ENCODE measurements at places on chromosomes 3 and 15.

GRCh38 chr3:43748179-43748578, 57.4 kb downstream of the ABHD5 start:
- no peak for DNase-seq

- DNase-seq = peak; percentile 62
These were observed 75.2 kb upstream of the ACAD9 start for GRCh38 chr3:128804017-128804810.

DNA sequence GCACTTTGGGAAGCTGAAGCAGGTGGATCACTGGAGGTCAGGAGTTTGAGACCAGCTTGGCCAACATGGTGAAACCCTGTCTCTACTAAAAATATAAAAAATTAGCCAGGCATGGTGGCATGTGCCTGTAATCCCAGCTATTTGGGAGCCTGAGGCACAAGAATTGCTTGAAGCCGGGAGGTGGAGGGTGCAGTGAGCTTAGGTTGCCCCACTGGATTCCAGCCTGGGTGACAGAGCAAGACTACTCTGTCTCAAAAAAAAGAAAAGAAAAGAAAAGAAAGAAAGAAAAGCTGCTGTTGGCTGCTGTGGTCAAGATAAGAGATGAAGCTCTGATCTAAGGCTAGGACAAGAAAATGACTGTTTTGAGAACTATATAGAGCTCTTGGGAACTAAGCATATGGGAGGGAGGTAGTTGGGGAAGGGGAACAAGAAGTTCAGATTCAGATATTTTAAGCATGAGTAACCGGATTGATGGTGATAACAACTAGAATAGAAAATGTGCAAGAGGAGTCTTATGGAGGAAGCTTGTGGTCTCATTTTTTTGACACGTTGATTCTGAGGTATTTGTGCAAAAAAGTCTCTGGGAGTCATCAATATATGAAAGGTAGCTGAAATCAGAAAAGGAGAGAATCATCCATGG, 25.7 kb downstream of the DNAH12 start:
- no peak for DNase-seq

- DNase-seq = no peak
These were observed 167.2 kb downstream of the ISL2 start for GRCh38 chr15:76503804-76504203.

DNA sequence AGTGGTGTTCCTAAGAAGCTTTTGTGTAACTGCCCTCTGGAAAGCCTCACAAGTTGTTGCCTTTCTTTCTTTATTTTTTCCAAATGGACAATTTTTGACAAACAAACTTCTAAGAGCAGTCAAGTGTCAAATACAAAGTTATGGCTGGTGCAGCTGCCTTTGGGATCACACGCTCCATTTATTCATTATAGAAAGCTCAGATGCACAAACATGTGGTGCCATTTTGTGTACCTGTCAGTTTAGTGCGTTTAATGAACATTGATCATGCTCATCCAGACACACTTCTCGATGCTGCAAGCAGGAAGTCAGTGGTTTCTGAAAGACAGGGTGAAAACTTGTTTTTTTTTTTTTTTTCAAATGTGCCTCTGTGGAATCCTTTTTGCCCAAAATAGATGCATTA, 324.5 kb downstream of the CNTN4 start:
- no peak for DNase-seq

DNA sequence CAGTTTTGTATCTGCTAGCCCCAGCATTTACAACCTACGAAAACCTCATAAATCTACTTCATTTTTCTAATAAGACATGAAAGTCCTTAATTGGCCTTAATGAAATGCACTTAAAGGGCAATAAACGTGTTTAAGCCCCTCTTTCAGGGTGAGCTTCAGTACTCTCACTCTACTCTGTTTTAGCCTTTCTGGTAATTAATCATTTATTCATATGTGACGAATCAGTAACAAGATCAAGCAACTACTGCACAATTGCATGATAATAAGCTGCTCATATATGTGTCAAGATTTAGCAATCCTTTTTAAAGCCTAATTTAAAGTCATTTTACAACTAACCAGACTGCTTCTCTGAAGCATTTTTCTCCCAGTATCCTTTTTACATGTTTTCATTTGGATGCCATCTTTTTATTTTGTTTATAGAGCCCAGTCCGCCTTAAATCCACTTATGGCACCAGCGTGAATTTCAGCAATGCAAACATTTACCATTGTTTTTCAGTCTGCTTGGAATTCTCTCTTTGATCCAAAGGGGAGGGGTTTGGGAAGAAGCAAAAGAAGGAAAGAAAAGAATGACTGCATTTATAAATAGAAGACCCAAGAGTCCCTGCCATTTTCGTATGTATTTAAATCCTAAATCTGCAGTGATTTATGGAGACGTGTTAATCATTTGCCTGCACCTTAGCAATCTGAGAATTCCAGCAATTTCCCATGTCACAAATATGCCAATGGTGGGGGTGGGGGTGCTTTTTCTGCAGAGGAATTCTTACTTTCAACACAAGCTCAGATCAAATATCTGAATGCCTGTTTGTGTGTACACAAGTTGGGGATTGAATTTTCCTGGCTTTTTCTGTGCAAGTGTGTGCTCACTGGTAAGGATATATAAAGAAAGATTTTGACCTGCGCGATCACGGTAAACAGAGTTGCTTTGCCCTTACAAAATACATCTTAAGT, 230.8 kb upstream of the TBC1D5 start:
- no peak for DNase-seq

DNA sequence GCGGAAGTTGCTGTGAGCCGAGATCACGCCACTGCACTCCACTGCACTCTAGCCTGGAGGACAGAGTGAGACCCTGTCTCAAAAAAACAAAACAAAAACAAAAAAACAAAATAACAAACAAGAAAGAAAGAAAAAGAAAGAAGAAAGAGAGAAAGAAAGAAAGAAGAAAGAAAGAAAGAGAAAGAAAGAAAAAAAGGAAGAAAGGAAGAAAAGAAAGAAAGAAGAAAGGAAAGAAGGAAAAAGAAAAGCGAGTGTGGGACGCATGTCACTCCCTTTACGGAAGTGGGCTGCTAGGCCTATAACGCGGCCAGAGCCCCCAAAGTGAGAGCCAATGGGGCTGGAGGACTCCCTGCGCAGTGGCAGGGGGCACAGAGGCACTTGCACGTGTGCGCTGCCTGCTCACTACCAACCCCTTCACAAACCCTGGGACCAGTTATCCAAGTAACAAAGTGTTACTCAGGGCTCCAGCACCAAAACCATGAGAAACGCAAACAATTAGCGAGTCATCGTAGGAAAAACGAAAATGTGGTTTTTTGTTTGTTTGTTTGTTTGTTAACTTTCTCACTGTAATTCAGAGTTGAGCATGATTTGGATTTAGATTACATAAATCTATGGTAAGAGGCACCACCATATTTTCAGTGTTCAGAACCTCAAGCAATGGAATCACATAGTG, 40.8 kb upstream of the ATP1B3 start:
- no peak for DNase-seq

DNA sequence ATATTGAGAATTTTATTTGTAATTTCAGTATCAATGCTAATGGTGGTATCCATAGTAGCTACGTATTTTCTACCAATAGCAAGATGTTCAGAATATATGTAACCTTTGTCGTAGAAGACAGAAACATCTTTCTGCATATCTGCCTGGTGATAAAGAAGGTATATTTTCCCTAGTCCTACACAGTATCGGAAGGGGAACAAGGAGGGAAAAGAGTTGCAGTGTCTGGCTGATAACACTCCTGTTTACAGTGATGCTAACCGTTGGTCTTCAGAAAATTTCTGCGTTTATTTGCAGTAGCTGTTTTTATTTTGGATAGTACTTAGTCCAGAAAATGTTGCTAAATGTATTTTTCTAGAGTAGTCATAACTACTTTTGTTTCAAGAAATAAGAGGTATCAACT, 25.2 kb downstream of the TSC22D2 start:
- DNase-seq = no peak

- DNase-seq = no peak
These were observed 418 bp downstream of the ALPK3 start for GRCh38 chr15:84817466-84818081.

- DNase-seq = no peak
These were observed 11.3 kb upstream of the LIMD1 start for GRCh38 chr3:45583021-45583851.

DNA sequence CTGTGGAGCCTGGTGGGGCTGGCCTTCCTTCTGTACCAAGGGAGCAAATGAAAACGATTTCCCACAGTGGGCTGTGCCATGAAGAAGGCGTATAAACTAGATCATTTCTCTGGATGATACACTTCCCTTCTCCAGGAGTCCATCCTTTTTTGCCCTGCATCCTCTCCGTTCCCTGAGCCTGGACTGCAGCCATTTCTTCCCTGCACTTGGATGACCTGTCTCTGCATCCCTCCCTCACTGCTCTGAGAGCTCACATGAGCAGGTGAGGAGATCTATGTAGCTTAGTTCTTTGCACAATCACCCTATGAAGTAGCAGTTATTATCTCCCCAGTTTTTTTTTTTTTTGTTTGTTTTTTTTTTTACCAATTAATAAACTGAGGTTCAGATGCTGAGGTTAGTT, 46.7 kb downstream of the IQSEC1 start:
- DNase-seq = no peak

- no peak for DNase-seq
These were observed 31.7 kb upstream of the ATOSA start for GRCh38 chr15:52710708-52711389.

- DNase-seq = no peak
These were observed 339.1 kb downstream of the NTRK3 start for GRCh38 chr15:87917480-87917879.

- no peak for DNase-seq
These were observed 21.9 kb downstream of the FEM1B start for GRCh38 chr15:68299436-68299835.

DNA sequence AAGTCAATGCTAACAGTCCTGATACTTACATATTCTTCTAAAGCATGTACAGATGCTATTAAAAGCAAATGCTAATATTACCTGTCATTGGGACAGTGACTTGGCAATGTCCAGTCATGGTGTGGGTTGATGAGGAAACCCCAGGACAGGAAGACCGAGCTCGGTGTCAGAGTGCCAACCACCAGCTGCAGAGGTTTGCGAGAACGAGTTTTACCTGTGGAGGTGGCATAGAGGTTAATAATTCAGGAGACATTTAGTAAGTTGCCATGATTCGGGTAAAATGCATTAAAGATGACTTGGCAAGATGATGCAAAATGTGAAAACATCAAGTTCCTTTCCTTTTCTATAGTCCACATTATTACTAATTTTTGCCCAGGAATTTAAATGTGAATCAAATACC, 94.5 kb downstream of the ABI3BP start:
- no peak for DNase-seq

GRCh38 chr3:174618368-174619080, 240.6 kb upstream of the NAALADL2 start:
- DNase-seq = no peak

DNA sequence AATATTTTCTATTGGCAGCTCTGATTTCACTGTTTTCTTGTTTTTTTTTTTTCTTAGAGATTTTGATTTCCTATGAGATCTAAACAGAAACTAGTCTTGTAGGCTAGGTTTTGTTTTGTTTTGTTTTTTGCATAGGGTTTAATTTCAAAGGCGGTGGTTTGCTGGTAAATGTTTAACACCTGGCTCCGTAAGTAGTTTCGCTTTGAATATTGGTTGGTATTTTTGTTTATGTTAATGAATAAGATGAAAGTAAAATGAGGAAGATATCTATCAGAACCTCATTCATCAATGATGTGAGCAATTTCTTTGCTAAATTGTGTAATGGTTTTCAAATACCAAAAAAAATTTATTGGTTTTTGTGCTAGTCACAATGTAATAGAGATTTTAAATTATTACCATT, 39.7 kb upstream of the TM4SF1 start:
- DNase-seq = peak; percentile 23

DNA sequence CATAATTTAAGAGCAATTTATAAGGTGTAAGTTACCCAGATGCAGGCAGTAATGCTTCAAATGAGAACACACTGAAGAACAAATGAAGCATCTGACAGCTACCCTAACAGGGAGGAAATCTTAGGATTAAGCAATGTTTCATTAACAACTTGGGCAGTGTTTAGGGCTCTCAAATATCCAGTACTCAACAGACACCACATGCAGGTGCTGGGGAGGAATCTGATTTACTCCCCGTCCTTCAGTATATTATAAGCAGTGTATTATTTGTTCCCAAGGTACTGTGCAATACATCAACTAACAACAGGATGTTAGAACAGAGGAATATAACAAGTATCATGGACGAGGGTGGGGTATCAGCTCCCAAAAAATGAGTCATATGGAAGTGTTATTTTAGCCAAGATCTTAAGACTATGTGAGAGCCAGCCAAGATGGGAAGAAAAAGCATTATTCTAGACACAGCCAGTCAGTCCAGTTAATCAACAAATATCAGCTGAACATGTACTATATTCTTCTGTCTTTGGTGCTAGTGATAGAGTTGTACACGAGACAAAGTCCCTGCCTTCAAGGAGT, 20.4 kb downstream of the BTBD1 start:
- no peak for DNase-seq

GRCh38 chr3:133208184-133208583, 170.0 kb downstream of the TMEM108 start:
- no peak for DNase-seq

GRCh38 chr3:172018364-172018763, 21.0 kb upstream of the FNDC3B start:
- DNase-seq = no peak

DNA sequence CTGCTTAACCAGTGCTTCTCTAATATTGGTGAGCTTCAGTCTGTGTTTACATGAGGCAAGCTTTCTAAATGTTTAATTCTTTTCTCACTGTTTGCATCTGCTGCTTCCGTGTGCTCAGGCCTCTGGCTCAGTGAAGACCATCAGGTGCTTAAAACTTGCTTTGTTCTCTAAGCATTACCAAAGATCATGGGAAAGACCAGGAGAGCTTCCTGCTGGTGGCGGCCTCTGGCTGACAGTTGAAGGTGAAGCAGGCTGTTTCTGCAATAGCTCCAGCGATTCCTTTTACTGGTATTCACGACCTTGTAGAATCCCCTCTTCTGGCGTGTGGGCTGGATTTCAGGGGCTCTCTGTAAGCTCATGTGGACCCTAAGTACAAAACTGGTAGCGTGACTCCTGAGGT, 45.1 kb downstream of the EDEM1 start:
- no peak for DNase-seq

DNA sequence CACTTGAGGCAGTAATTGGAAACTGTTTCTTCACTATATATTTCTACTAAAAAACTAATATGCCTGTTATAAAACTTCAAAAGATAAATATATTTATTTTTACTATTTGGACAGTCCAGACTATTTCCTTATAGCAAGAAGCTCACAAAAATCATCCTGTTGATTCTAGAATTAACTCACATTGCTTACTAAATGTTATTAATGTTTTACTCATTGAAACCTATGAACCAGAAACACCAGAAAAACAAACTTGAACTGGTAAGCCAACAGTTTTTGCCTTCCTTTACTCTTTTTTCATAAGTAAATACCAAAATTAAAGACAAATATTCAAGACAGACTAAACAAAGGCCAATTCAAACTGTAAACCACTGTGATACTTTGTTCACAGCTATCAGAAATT, 26.4 kb downstream of the TOMM70 start:
- DNase-seq = no peak
